ENCODE measurements at places on chromosomes 3 and 15.

DNA sequence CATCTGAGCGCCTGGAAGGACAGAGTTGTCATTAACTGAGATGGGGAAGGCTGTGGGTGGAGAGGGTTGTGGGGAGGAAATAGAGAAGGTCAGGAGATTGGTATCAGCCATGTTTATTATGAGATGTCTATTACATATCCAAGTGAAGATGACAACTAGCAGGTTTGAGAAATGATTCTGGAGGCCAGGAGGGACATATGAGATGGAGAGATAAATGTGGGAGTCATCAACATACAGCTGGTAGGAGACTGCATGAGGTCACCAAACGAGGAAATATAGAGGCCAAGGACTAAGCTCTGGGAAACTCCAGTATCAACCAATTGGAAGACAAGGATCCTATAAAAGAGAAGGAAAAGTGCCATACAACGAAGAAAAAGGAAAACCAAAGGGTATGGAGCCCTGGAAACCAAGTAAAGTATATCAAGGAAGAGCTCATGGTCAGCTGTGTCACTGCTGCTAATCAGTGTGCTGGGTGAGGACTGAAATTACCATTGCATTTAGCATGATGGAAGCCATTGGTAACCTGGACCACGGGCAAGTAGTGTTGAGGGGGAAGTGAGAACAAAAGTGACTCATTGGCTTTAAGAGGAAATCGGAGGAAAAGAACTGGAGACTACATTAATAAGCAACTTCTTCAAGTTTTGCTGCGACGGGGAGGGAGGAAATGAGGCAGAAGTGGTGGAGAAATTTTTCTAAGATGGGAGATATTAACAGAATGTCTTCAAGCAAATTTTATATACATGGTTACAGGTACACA is 14.0 kb upstream of the UACA start:
- DNase-seq, result peak; percentile 27

GRCh38 chr15:56244038-56244810 is 545 bp upstream of the RFX7 start:
- DNase-seq, result peak; percentile 58

GRCh38 chr3:9715764-9716437 is 12.3 kb downstream of the CPNE9 start:
- DNase-seq, result peak; percentile 91

DNA sequence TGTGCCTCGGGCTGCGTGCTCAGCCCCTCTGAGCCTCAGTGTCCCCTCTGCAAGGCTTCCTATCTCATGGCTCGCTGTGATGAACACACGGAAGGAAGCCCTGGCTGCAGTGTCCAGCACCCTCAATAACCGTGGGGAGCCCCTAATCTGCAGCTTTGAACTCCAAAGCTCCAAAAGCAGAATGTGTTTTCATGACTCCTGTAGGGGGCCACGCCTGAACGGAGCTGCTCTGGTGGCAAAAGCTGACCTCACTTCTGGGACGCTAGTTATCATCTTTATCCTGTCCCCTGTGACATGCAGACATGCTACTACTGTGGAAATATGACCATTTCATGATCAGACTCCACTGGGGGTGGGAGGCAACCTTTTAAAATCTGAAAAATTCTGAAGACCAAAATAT is 98.8 kb downstream of the SEC22A start:
- no peak for DNase-seq

DNA sequence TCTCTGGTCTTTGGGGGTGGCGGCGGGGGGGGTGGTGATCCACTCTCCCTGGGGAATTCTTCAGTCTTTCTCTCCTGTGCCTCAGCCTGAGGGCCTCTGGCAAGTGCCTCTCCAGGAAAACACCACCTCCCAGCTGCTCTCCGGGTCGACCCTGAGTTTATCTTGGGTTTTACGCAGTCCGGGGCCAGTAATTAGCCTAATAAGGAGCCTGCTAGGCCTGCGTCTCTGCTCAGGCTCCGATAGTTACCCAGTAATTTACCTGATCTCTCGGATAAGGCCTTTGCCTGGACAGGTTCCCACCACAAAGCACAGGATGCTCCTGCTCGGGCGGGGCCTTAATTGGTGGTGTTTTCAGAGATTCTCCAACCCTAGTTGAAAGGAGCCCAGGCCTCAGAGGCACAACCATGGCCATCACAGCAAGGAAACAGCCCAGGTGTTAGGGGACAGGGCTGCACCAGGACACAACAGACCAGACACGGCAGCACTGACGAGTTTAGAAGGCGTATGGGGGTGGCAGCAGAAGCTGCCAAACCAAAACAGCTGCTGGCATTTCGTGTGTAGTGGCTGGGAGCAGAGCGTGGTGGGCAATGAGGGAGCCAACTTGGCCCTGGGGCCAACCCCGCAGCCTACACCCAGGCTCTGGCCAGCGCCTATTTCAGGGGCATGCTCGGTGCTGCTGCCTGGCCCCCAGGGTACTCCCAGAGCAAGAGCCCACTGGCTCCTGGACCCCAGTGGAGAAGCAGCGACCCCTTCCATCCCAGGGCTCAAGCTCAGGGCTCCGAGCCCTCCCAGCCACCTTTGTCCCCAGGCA is 71.4 kb downstream of the KLF13 start:
- DNase-seq, result no peak
